ENCODE measurements at places on chromosomes 1 and 21.

GRCh38 chr21:18274370-18274769 is 29.7 kb downstream of the CHODL start:
- no peak for DNase-seq

DNA sequence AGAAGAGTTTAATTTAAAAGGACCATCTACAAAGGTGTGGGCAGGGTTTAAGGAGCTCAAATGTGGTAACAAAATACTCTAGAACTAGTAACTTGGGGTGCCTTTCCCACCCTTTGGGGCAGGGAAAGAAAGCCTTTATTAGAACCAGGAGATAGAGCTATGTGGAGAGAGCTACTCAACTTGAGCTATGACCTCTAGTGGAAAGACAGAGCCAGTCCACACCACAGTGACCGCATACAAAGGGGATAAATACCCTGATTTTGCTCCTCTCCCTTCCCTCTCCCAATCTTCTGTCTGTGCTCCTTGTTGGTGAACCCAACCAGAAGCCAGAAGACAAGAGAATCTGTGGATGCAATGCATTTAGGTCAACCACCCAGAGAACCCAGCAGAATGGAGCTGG is 54.4 kb upstream of the JAK1 start:
- DNase-seq = no peak

DNA sequence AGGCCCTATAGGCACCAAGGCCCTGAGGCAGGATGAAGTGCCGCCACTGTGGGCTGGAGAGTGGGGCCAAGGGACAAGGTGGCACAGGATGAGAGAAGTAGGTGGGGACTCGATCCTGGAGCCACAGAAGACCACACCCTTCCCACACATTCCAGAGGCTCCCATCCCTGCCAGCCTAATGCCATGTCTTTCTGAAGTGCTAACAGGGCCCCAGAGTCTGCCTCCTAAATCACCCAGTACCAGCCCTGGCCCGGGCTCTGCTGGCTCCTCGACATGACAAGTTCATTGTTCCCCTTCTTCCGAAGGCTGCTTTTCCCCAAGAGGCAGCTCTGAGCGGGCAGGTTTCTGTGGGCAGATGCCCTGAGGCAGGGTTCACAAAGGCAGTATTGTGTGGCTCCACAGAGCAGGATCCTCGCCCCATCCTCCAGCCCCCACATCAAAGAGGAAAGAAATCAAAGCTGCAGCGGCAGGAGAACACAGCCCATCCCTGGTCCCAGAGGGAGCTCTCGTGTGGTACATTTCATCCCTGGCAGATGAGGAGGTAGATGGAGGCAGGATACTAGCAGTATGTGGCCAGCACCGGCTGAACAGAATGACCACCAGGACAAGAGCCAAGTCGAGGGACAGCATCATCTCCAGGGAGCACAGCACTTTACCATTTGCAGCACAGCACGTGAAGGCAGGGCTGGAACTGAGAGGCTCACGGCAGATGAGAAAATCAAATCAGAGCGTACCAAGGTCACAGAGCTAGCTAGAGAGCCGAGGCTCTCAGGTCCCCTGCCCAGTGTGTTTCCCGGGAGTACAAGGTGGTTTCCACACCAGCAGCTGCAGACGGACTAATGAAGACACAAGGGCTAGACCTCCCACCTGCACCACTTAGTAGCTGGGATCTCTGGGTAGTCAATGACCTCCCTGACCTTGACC is 64.8 kb downstream of the SYF2 start:
- DNase-seq = no peak

- no peak for DNase-seq
Measured at GRCh38 chr1:38179483-38179882, 132.9 kb upstream of the POU3F1 start.

DNA sequence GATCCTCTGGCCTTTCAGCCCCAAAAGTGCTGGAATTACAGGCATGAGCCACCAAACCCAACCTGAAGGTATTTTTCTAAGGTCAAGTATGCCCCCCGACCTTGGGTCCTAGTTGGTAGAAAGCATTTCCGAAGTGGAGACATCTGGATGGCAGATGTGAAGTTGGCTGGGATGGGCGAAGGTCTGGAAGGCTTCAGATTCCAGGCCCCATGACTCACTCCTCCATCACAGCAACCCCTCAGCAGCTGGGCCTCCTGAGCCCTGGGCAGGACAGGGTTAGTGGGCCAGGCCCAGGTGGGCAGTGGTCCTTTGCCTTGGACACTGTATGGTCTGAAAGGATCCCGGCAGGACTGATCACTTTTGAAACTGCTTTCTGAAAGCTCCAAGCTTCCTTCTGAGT is 23.3 kb downstream of the NAV1 start:
- DNase-seq = peak; percentile 90

DNA sequence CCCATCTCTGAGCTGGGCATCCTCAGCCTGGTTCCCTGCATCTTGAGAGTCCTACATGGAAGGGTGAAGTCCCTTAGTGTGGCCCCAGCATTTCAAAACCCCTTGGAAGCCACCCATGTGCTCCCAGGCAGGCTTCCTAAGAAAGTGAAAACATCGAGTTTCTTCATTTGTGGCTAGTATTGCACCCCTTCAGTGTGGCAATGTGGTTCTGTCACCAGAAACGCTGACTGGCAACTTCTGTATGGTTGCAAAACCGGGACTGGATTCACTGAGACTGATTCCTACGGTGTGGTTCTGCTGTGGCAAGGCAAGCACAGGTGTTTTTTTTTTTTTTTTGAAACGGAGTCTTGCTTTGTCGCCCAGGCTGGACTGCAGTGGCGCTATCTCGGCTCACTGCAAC is 9.0 kb upstream of the IFNGR2 start:
- DNase-seq = no peak

GRCh38 chr1:200334661-200335256 is 75.1 kb downstream of the ZNF281 start:
- no peak for DNase-seq

GRCh38 chr1:185861630-185862029 is 127.4 kb downstream of the HMCN1 start:
- DNase-seq = no peak

- no peak for DNase-seq
Measured at GRCh38 chr1:166184897-166185296, 18.1 kb upstream of the FAM78B start.

GRCh38 chr1:166069390-166069789 is 97.4 kb downstream of the FAM78B start:
- DNase-seq = no peak

- peak; percentile 54 for DNase-seq
Measured at GRCh38 chr1:187264995-187265602, 436.4 kb downstream of the PLA2G4A start.

DNA sequence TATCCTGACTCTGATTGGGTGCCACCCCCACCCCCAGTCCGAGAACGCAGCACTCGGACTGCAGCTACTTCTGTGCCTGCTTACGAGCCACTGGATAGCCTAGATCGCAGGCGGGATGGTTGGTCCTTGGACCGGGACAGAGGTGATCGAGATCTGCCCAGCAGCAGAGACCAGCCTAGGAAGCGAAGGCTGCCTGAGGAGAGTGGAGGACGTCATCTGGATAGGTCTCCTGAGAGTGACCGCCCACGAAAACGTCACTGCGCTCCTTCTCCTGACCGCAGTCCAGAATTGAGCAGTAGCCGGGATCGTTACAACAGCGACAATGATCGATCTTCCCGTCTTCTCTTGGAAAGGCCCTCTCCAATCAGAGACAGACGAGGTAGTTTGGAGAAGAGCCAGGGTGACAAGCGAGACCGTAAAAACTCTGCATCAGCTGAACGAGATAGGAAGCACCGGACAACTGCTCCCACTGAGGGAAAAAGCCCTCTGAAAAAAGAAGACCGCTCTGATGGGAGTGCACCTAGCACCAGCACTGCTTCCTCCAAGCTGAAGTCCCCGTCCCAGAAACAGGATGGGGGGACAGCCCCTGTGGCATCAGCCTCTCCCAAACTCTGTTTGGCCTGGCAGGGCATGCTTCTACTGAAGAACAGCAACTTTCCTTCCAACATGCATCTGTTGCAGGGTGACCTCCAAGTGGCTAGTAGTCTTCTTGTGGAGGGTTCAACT is 2.1 kb downstream of the RBM15 start:
- DNase-seq = no peak

- DNase-seq = peak; percentile 40
Measured at GRCh38 chr1:199463521-199464127, 563.9 kb upstream of the NR5A2 start.

- no peak for DNase-seq
Measured at GRCh38 chr1:15900662-15901279, 53.3 kb downstream of the SPEN start.

DNA sequence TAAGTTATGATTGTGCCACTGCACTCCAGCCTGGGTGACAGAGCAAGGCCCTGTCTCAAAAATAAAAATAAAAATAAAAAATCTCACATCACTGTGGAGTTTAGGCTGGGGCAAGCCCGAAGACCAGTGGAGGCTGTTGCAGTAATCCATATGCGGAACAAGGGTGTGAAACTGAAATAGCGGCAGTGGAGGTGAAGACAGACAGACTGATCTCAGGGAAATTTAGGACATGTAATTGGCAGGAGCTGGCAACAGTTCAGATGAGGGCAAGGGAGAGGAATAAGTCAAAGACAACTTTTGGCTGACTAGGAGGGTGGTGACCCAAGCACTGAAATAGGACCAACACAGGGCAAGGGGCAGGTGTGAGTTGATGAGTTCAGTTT is 8.4 kb downstream of the ARMH1 start:
- no peak for DNase-seq

- DNase-seq = no peak
Measured at GRCh38 chr1:52159033-52159789, 17.3 kb downstream of the ZFYVE9 start.

GRCh38 chr1:5661196-5662085 is 330.8 kb downstream of the NPHP4 start:
- no peak for DNase-seq

DNA sequence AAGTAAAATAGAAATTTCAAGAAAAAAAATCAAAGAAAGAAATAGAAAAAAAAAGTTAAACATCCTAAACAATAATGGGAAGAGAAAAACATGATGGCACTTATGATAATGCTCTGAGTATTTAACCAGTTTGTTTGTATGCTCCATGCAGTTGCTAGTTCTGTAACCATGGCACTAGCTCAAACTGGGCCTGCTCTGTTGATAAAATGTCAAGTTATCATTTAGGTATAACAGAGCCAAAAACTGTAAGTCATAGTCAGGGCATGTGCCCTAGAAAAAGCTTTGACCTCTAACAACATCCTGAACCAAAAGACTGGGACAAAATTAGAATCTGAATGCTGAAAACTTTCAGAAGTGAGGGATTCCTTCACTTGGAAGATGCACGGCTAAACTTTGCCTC is 148.9 kb downstream of the KCNT2 start:
- no peak for DNase-seq

- no peak for DNase-seq
Measured at GRCh38 chr1:15231714-15232201, 15.3 kb upstream of the FHAD1 start.

GRCh38 chr1:68174738-68175113 is 57.6 kb downstream of the WLS start:
- no peak for DNase-seq

- no peak for DNase-seq
Measured at GRCh38 chr21:44267655-44268142, 6.0 kb upstream of the DNMT3L start.

GRCh38 chr1:54883349-54884102 is 3.5 kb downstream of the DHCR24 start:
- DNase-seq = no peak

GRCh38 chr1:196063294-196063693 is 544.9 kb downstream of the KCNT2 start:
- DNase-seq = peak; percentile 32

- DNase-seq = no peak
Measured at GRCh38 chr1:14778541-14778897, 180.0 kb downstream of the KAZN start.

- DNase-seq = no peak
Measured at GRCh38 chr1:190416239-190416638, 61.4 kb downstream of the BRINP3 start.

DNA sequence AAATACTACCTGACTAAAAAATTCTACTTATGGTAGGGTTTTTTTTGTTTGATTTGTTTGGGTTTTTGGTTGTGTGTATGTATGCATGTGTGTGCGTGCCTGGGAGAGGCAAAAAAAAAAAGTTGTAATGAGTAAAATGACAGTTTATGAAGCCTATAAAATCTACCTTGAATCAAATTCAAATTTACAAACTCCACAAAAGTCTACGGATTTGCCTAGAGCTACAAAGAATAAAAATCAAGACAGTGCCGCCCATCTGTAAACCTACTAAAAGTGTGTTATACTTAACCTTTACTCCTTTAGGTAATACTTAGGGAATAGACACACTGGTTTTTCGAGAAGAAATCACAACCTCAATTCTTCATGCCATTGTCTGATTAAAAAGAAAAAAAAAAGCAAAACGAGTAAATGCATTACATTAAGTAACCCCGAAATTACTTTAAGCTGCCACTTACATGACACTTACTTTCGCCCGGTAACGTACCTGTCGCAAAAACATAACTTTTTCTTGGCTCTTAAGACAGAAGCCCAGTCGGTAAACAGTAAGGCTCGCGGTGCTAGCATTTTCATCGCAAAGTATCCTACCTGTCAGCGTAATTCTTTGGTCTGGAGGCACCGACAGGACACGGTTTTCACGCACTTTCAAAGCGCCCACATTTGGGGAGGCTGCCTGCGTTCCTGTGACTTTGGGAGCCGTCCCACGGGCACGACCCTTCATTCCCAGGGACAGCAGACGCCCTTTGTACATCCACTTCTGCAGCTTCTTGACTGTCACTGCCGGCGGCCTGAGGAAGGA is 951 bp downstream of the SYDE2 start:
- no peak for DNase-seq

DNA sequence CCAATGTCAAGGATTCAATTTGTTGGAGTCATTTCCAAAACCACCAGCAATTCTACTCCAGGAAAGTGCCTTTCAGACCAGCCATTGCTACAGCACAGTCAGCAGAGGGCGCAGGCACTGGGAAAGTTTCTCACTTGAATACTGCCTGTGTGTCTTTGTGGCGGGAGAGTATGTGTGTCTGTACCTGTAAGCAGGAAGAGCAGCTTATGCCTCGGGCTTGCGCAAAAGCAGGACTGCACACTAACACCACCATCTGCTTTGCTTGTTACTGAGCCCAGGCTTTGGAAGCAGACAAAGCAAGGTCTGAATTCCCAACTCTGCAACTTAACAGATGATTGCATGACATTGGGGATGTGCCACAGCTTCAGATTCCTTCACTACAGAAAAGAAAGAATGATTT is 7.0 kb upstream of the CTSE start:
- peak; percentile 18 for DNase-seq

- no peak for DNase-seq
Measured at GRCh38 chr1:242556276-242556675, 31.8 kb upstream of the PLD5 start.

DNA sequence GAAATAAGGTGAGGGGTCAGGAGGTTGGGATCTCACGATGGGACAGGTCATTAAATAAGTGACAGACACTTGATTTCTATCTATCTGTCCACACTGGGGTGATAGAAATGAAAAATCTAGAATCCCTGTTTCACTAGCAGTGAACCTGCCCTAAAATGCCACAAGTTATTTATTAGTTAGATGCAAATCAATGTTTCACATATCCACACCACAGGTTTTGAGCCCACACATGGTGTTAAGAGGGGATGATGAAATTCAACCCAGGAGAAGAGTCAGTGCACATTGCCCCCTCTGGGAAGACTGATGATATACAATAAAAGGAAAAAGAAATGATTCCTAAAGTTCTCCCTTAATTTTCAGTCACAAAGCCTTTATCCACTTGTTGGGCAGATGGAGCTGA is 10.1 kb upstream of the NTPCR start:
- no peak for DNase-seq
